ENCODE measurements at places on chromosomes 6 and 20.
A peak's percentile ranks its signal among the peaks of the same experiment; 100 is the strongest.

- peak; percentile 50 for DNase-seq
Measured at GRCh38 chr6:23176883-23177282, 607.5 kb downstream of the HDGFL1 start.

GRCh38 chr20:51760905-51761546 lies 7.2 kb downstream of the ATP9A start:
- no peak for DNase-seq

- DNase-seq = no peak
Measured at GRCh38 chr6:100724222-100724621, 156.9 kb downstream of the ASCC3 start.

GRCh38 chr6:109706513-109706912 lies 15.4 kb downstream of the FIG4 start:
- no peak for DNase-seq

GRCh38 chr20:36629719-36630681 lies 16.0 kb downstream of the SLA2 start:
- no peak for DNase-seq
